Tibial artery (tissue), 4 donors: ENCODE measurements at places on chromosomes 1 and 21.

- DNase-seq = no peak
Measured at GRCh38 chr21:17667256-17667655, 54.6 kb upstream of the BTG3 start.

DNA sequence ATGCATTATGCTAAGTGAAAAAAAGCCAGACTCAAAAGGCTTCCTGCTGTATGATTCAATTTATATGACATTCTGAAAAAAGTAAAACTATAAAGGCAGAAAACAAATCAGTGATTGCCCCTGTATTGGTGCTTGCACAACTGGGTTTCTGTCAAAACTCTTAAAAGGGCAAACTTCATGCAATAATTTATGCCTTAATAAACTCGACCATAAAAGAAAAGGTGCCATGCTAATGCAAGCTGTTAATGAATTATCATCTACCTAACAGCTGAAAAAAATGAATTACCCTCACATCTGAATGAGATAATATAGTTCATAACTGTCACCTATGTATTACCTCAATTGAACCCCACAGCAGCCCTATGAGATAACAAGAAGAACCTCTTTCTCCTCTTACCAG is 120.8 kb upstream of the ATP1A1 start:
- DNase-seq = no peak

DNA sequence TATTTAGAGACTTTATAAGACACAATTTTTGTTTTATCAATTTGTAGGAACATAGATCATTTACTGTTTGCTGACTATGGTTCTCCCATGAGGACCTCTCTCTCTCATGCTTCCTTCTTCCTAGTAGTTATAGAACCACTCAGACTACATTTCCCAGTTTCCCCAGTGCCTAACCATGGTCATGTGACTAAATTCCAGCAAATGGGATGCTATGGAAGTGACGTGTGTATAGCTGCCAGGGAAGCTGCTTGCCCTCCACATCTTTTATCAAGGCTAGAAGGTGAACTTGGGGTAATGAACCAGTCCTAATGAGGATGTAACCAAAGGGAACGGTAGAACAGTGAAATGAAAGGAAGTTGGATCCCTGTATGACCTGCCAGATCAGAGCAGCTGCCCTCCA is 184.0 kb downstream of the MIS18A start:
- DNase-seq = no peak

DNA sequence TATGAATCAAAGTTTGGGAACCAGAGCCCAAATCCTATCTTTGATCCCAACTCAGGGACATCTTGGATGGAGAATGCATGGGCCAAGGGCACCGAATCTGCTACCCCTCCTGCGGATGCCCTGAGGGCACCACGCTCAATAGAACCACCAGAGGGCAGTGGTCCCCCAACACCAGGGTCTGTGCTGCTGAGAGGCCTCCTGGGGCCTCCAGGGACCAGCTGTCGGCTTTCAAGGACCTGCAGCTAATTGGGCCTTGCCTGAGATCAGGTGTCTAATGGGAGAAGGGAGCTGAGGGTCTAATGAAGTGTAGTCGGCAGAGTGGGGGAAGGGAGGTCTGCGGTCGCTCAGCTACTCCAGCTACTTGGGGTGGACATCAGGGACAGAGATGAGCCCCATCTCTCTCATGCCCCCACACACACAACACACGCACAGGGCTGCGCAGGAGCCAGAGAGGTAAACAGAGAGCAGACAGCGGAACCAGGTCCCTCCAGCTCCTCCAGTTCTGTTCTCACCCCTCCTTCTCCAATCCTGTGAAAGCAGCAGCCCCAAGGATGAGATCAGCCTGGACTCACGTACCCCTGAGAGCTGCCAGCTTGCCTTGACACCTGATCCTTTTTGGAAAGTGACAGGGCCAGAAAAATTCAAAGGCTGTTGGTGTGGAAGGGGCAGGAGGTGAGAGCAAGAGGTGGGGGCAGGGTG is 34.9 kb upstream of the PPP1R15B start:
- DNase-seq = peak; percentile 70

GRCh38 chr1:37808369-37809319 is 636 bp upstream of the YRDC start:
- DNase-seq = peak; percentile 82

GRCh38 chr1:81466961-81467360 is 333.8 kb upstream of the ADGRL2 start:
- no peak for DNase-seq

- no peak for DNase-seq
Measured at GRCh38 chr1:245942856-245943255, 564.2 kb downstream of the SMYD3 start.

DNA sequence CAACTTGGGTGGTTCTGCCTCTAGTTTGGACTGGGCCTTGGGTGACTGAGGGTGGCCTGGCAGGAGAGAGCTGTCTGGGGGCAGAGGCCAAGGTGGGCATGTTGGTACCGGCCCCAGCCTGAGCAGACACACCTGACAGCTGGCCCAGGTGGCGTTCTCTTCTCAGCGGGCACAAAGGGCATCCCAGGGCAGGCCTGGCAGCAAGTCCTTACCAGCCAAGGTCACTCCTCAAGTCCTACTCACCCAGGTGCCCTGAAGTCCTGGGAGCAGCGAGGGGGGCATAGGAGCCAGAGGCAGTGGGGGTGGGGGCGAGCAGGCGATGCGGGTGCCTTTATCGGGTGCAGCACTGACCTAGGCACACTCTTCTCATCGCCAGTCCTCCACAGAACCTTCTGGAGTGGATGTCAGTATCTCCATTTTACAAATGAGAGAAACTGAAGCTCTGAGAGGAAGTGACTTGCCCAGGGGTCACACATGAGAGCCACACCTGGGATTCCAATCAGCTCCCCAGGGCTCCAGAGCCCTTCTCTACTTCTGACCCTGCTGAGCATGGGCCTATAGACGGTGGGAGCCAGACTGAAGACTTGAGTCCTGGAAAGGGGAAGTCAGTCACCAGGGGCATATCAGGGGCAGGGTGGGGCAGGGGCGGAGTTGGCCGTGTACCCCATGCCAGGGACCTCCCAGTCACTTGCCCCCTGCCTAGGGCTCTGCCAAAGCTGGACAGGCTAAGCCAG is 587 bp upstream of the SLC25A34 start:
- peak; percentile 66 for DNase-seq

GRCh38 chr1:26142159-26142558 is 16.7 kb upstream of the FAM110D start:
- no peak for DNase-seq

DNA sequence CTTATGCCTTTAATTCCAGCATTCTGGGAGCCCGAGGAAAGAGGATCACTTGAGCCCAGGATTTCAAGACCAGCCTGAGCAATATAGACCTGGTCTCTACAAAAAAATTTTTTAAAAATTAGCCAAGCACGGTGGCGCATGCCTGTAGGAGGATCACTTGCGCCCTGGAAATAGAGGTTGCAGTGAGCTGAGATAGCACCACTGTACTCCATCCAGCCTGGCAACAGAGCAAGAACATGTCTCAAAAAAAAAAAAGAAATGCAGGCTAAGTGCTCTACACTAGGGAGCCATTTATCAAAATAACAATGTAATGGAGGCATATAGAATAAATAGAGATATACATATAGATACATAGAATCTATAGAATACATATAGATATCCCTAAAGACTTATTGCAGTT is 23.3 kb downstream of the CEPT1 start:
- no peak for DNase-seq

GRCh38 chr1:245363461-245364200 is 208.8 kb downstream of the KIF26B start:
- peak; percentile 28 for DNase-seq

GRCh38 chr1:203041351-203041932 is 15.2 kb downstream of the PPFIA4 start:
- no peak for DNase-seq

DNA sequence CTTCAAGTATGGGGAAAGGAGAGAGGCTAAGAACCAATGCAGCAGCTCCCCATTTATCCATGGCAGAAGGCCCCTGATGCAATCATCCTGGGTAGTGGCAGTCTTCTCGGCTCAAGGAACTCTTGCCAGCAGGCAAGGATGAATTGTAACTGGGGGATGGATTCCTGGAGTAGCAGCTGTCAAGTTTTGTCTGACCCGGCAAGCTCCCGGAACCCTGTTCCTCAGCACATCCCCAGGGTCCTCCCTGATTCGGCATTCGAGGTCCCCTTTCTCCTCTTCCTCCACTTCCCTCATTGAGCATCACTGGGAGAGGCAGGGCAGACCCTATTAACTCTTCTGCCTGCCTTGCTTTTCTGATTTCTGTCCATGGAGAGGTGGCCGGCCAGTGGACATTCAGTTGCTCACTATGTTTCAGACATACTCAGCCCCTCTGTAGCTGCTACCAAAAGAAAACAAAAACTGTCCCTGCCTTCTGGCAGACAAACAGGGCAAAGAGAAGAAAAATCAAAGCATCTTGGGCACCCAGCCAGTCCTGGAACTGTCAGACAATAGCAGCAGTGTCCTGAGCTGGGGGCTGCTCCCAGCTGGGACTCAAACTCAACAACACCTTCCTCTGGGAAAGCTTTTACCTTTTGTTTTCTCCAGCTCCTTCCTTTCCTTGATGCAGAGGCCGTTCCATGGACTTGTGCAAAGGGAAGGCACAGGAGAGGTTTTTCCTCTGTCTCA is 5.6 kb upstream of the PTCH2 start:
- no peak for DNase-seq

GRCh38 chr1:36248250-36248894 is 24.1 kb downstream of the THRAP3 start:
- DNase-seq = peak; percentile 81
